ENCODE measurements at places on chromosomes 13 and 19.
A peak's percentile ranks its signal among the peaks of the same experiment; 100 is the strongest.

GRCh38 chr13:42038661-42039456 is 9.6 kb upstream of the DGKH start:
- DNase-seq, result no peak
- H3K4me1 ChIP-seq, result peaks cover 15% of the 10 kb centered on the region
- peak overlapping the region; percentile 74 for H3K4me3 ChIP-seq
- peaks cover 36% of the 10 kb centered on the region for H3K27me3 ChIP-seq

GRCh38 chr19:1665565-1666047 is 13.2 kb upstream of the TCF3 start:
- no peak for DNase-seq
- H3K36me3 ChIP-seq, result no peaks in the 10 kb centered on the region
- H3K27ac ChIP-seq, result no peak overlapping the region
- H3K27me3 ChIP-seq, result peaks cover 33% of the 10 kb centered on the region
- H3K4me3 ChIP-seq, result no peak overlapping the region

GRCh38 chr13:27933118-27933517 is 13.3 kb downstream of the PDX1 start:
- H3K27ac ChIP-seq, result no peak overlapping the region
- no peaks in the 10 kb centered on the region for H3K4me1 ChIP-seq
- DNase-seq, result no peak
- H3K36me3 ChIP-seq, result no peaks in the 10 kb centered on the region
- no peak overlapping the region for H3K4me3 ChIP-seq

- no peak overlapping the region for H3K27ac ChIP-seq
- H3K27me3 ChIP-seq, result no peaks in the 10 kb centered on the region
- no peak for DNase-seq
- H3K4me1 ChIP-seq, result peaks cover 23% of the 10 kb centered on the region
- H3K4me3 ChIP-seq, result no peak overlapping the region
Observed at GRCh38 chr13:59299584-59299983, 864.1 kb downstream of the DIAPH3 start.

- peaks cover 35% of the 10 kb centered on the region for H3K36me3 ChIP-seq
- H3K4me3 ChIP-seq, result no peak overlapping the region
- H3K27ac ChIP-seq, result no peak overlapping the region
- peaks cover 7% of the 10 kb centered on the region for H3K4me1 ChIP-seq
Observed at GRCh38 chr19:49091391-49092038, 6.3 kb downstream of the SNRNP70 start.

GRCh38 chr13:50365408-50366391 is 350.5 kb downstream of the KCNRG start:
- no peak overlapping the region for H3K4me3 ChIP-seq
- H3K27me3 ChIP-seq, result no peaks in the 10 kb centered on the region
- DNase-seq, result no peak
- H3K4me1 ChIP-seq, result peaks cover 26% of the 10 kb centered on the region

- H3K27me3 ChIP-seq, result no peaks in the 10 kb centered on the region
- DNase-seq, result no peak
- no peak overlapping the region for H3K27ac ChIP-seq
- no peaks in the 10 kb centered on the region for H3K36me3 ChIP-seq
- H3K4me1 ChIP-seq, result peaks cover 28% of the 10 kb centered on the region
- H3K4me3 ChIP-seq, result no peak overlapping the region
Observed at GRCh38 chr13:50152224-50152623, 137.0 kb downstream of the KCNRG start.

- no peak for DNase-seq
- H3K27ac ChIP-seq, result no peak overlapping the region
- peaks cover 4% of the 10 kb centered on the region for H3K27me3 ChIP-seq
- no peak overlapping the region for H3K4me3 ChIP-seq
- no peaks in the 10 kb centered on the region for H3K36me3 ChIP-seq
Observed at GRCh38 chr19:35461060-35461459, 13.0 kb downstream of the FFAR2 start.

GRCh38 chr13:90428522-90429210 is 918.8 kb upstream of the MIR17HG start:
- H3K27me3 ChIP-seq, result no peaks in the 10 kb centered on the region
- DNase-seq, result no peak
- no peak overlapping the region for H3K4me3 ChIP-seq

- no peak for DNase-seq
- H3K36me3 ChIP-seq, result no peaks in the 10 kb centered on the region
- no peak overlapping the region for H3K4me3 ChIP-seq
Observed at GRCh38 chr13:27037571-27037970, 134.0 kb downstream of the USP12 start.

- peaks cover 11% of the 10 kb centered on the region for H3K36me3 ChIP-seq
- H3K4me1 ChIP-seq, result peaks cover 5% of the 10 kb centered on the region
- H3K27ac ChIP-seq, result no peak overlapping the region
- DNase-seq, result no peak
Observed at GRCh38 chr19:58366585-58367430, 4.3 kb upstream of the ZNF497 start.

- H3K36me3 ChIP-seq, result peaks cover 21% of the 10 kb centered on the region
- DNase-seq, result no peak
- no peak overlapping the region for H3K4me3 ChIP-seq
- H3K4me1 ChIP-seq, result peaks cover 12% of the 10 kb centered on the region
Observed at GRCh38 chr13:104382951-104383350, 1316.7 kb upstream of the SLC10A2 start.

DNA sequence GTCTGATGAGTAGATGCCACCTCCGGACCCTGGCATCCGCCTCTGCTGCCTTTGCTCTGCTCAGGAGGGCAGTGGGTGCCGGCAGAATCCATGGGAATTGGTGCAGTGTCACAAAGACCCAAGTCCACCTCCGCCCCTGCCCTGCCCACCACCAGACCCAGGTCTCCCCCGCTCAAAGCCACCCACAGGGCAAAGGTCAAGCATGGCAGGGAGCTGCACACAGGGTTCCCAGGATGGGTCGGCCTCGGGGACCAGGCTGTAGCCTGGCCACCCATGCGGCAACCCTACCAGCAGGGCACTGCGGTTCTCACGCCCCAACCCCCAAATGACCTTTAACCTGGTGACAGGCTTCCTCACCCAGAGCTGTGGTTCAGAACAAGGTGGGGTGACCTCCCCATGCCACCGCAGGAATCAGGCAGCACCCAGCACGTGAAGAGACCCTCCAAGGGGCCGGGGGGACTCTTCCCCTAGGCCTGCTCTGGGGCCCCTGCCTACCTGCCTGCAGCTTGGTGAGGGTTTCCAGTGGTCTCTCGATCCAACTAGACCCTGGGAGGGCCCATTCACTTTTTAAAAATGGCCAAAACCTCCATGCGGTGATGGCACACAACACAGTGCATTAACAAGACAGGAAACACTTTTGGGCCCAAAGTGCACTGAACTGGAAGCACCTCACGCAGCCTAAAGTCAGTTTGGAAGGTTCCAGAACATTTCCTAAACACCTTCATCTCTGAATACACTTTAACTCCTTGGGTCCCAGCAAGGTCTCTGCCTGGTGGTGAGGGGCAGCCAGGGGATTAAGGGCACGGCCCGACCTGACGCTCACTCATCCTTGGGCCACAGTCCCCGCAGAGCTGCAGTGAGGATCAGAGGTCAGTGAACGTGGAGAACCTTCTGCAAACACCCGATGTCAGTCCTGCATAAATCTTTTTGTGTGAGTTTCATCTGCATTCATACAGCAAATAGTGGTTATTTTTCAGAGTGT is 11.0 kb downstream of the GAS6 start:
- no peak overlapping the region for H3K4me3 ChIP-seq
- peaks cover 17% of the 10 kb centered on the region for H3K4me1 ChIP-seq
- DNase-seq, result peak; percentile 14
- H3K27me3 ChIP-seq, result no peaks in the 10 kb centered on the region
- peak overlapping the region; percentile 40 for H3K27ac ChIP-seq

GRCh38 chr19:40381321-40381720 is 8.7 kb downstream of the HIPK4 start:
- no peaks in the 10 kb centered on the region for H3K4me1 ChIP-seq
- H3K36me3 ChIP-seq, result peaks cover 13% of the 10 kb centered on the region
- H3K4me3 ChIP-seq, result no peak overlapping the region
- DNase-seq, result no peak
- H3K27ac ChIP-seq, result peak overlapping the region; percentile 21
- no peaks in the 10 kb centered on the region for H3K27me3 ChIP-seq

- H3K4me3 ChIP-seq, result no peak overlapping the region
- no peaks in the 10 kb centered on the region for H3K27me3 ChIP-seq
- H3K36me3 ChIP-seq, result peaks cover 9% of the 10 kb centered on the region
- H3K27ac ChIP-seq, result no peak overlapping the region
- DNase-seq, result no peak
Observed at GRCh38 chr13:46490129-46490528, 62.8 kb upstream of the LRCH1 start.

GRCh38 chr13:50692396-50692915 is 151.0 kb downstream of the DLEU7 start:
- DNase-seq, result no peak
- peaks cover 44% of the 10 kb centered on the region for H3K4me1 ChIP-seq
- H3K27me3 ChIP-seq, result no peaks in the 10 kb centered on the region

- H3K27me3 ChIP-seq, result no peaks in the 10 kb centered on the region
- no peak for DNase-seq
- peaks cover 41% of the 10 kb centered on the region for H3K4me1 ChIP-seq
Observed at GRCh38 chr13:36090592-36090991, 40.6 kb downstream of the DCLK1 start.

DNA sequence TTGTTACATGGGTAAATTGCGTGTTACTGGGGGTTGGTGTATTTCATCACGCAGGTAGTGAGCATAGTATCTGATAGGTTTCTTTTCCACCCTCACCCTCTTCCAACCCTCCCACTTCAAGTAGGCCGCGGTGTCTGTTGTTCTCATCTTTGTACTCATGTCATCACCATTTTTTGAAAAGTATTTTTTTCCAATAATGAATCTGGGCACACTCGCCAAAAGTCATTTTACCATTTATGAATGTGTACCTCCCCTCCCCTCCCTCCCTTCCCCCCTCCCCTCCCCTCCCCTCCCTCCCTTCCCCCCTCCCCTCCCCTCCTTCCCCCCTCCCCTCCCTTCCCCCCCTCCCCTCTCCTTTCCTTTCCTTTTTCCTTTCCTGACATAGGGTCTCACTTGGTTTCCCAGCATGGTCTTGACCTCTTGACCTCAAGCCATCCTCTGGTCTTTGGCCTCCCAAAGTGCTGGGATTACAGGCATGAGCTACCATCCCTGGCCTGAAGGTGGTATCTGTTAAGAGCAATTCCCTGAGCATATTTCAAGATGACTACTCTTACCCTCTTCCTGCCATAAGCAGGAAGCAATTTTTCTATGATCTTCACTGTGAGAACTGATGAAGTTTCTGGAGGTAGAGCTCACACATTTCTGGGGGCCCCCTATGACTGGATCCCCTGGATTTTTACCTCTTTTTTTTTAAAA is 15.7 kb downstream of the ZNF627 start:
- no peaks in the 10 kb centered on the region for H3K4me1 ChIP-seq
- H3K27ac ChIP-seq, result peak overlapping the region; percentile 61
- peaks cover 74% of the 10 kb centered on the region for H3K36me3 ChIP-seq
- no peak for DNase-seq

DNA sequence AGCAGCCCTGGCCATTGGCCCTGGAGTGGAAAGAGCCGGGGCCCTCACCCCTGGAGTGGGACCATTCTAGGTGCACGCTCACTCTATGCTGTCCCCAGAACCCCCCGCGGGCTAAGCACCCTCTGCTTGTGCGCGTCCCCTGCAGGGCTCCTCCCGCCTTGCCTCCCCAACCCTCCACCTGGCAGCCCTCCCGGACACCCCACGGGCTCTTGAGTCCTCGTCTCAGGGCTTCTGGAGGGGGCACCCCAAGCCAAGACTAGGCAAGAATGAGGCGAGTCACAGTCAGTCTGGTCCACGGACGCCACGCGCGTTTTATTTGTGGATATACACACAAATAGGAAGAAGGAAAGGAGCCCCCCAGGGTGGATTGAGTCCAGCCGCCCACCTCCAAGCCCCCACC is 7.0 kb upstream of the TMEM161A start:
- no peaks in the 10 kb centered on the region for H3K4me1 ChIP-seq
- H3K4me3 ChIP-seq, result no peak overlapping the region
- H3K27me3 ChIP-seq, result peaks cover 5% of the 10 kb centered on the region
- DNase-seq, result no peak
- H3K27ac ChIP-seq, result no peak overlapping the region

- DNase-seq, result no peak
- H3K27me3 ChIP-seq, result peaks cover 12% of the 10 kb centered on the region
- peaks cover 5% of the 10 kb centered on the region for H3K4me1 ChIP-seq
- no peaks in the 10 kb centered on the region for H3K36me3 ChIP-seq
- no peak overlapping the region for H3K4me3 ChIP-seq
Observed at GRCh38 chr13:78719367-78719766, 60.4 kb upstream of the OBI1 start.

- H3K4me1 ChIP-seq, result no peaks in the 10 kb centered on the region
- no peak overlapping the region for H3K4me3 ChIP-seq
- no peak overlapping the region for H3K27ac ChIP-seq
Observed at GRCh38 chr19:13255041-13255718, 105.0 kb downstream of the IER2 start.

DNA sequence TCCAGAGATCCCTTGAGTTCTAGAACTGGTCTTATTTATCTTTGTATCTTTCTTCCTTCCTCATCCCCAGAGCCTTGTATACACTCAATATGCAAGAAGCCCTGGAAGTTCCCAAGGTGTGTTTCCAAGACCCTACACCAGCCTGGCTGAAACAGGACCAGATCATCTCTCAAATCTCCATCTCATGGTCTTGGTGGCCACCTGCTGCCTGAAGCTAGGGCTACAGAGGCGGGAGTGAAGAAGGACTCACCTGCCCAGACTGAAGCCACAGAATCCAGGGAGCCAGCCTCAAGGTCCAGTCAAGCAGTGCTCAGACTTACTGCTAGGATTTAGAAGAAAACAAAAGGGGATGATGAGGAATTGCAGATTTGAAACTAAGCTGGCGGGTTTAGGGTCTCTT is 6.1 kb upstream of the CYSLTR2 start:
- no peak overlapping the region for H3K4me3 ChIP-seq
- DNase-seq, result no peak
- H3K27me3 ChIP-seq, result no peaks in the 10 kb centered on the region
- peaks cover 31% of the 10 kb centered on the region for H3K4me1 ChIP-seq
- no peaks in the 10 kb centered on the region for H3K36me3 ChIP-seq

GRCh38 chr13:49759503-49759902 is 33.0 kb downstream of the KPNA3 start:
- no peak for DNase-seq
- H3K27ac ChIP-seq, result no peak overlapping the region
- H3K36me3 ChIP-seq, result peaks cover 46% of the 10 kb centered on the region
- no peaks in the 10 kb centered on the region for H3K27me3 ChIP-seq
- no peak overlapping the region for H3K4me3 ChIP-seq

- no peaks in the 10 kb centered on the region for H3K4me1 ChIP-seq
- DNase-seq, result no peak
- no peaks in the 10 kb centered on the region for H3K27me3 ChIP-seq
- H3K36me3 ChIP-seq, result no peaks in the 10 kb centered on the region
- H3K27ac ChIP-seq, result no peak overlapping the region
- no peak overlapping the region for H3K4me3 ChIP-seq
Observed at GRCh38 chr13:53612200-53612599, 583.6 kb downstream of the OLFM4 start.

- peaks cover 14% of the 10 kb centered on the region for H3K4me1 ChIP-seq
- H3K4me3 ChIP-seq, result no peak overlapping the region
- H3K36me3 ChIP-seq, result peaks cover 11% of the 10 kb centered on the region
Observed at GRCh38 chr19:19059837-19060611, 3.8 kb upstream of the SLC25A42 start.

GRCh38 chr13:74210693-74211393 is 76.6 kb upstream of the KLF12 start:
- no peak overlapping the region for H3K4me3 ChIP-seq
- no peak overlapping the region for H3K27ac ChIP-seq
- peaks cover 28% of the 10 kb centered on the region for H3K4me1 ChIP-seq
- H3K27me3 ChIP-seq, result no peaks in the 10 kb centered on the region

Data from mesothelial cell of epicardium (in vitro differentiated cells).